GM13977 (cell line): ENCODE measurements at places on chromosomes 6 and 20.

DNA sequence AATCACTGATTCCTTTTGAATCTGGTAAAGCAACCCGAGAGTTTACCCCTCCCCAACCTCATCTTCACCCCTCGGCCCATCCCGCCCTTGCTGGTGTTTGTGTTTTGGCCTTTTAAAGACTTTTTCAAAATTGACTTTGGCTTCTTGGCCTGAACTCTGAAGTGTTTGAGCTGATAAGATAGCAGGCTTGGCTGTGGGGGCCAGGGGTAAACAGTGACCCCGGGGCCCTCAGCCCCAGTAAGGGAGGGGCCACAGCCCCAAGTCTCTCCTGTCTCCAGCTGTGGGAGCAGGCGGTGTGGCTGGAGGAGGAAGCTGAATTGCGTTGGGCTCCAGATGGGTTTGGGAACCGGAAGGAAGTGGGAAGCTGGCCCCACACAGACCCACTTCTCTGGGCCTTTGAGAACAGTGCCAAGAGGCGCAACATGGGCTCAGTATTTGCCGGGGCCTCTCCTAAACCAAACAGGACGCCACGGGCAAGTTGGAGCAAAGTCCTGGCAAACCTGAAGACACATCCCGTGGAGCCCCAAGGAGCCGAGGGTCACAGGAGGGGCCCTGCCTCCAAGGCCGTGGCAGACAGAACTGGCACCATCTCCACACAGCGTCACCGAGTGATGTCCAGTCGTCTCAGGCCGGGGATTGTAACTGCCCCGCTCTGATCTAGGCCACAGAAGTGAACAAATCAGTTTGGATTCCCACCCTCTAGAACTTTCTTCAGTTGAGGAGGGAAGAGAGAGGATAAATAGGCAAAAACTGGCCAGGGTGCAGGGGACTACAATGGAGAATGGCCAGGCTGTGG is 54.3 kb upstream of the PTPN1 start:
- DNase-seq, result no peak

GRCh38 chr6:166688901-166689300 is 61.9 kb upstream of the RPS6KA2 start:
- no peak for DNase-seq

DNA sequence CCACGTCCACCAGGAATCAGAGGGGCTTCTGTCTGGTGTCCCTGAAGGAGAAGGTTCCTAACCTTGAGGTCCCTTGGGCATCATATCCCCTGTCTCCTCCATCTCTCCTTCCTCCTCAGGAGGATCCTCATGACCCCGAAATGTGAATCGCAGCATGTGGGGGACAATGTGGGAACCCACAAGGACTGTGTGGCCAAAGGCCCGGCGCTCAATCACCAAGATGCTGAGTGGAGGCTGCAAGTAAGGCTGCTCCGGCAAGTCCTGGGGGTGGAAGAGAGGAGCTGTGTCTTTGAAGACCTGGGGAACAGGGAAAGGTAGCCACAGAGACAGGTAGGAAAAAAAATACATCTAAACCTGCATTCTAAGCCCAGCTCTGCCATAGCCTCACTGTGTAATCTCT is 36.4 kb upstream of the SPAG4 start:
- DNase-seq, result no peak

- no peak for DNase-seq
Observed at GRCh38 chr6:53302678-53303360, 45.9 kb downstream of the ELOVL5 start.

GRCh38 chr20:63639093-63639975 is 12.4 kb upstream of the GMEB2 start:
- DNase-seq, result no peak

DNA sequence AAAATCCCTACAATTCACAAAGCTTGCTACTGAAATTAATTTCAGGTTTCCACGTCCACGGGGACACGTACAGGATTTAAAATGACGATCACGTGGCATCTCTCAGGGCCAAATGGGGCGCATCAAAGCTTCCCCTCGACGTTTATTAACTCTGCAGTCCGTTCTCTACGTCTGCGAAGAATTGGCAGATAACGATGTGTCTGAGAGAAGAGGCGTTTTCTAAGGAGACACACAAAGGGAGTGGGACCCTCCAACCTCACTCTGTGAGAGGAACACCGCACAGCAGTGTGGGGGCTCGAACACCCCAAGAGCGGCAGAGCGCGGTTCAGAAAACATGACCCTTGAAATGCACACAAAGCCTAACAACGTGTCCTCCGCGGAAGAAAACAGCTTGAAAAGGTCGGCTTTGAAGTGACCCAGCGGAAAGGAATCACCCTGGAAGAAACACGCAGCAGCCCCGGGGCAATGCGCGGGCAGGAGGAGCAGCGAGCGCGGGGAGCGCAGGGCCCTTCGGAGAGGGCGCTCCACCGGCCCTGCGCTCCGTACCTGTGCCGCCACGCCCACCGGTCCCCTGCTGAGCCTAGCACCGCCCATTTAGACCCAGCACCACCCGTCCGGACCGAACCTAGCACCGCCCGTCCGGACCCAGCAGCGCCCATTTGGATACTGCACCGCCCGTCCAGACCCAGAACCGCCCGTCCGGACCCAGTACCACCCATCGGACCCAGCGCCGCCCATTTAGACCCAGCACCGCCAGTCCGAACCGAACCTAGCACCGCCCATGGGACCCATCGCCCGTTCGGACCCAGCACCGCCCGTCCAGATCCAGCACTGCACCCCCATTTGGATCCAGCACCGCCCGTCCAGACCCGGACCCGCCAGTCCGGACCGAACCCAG is 1.1 kb upstream of the AFDN start:
- peak; percentile 73 for DNase-seq

- DNase-seq, result no peak
Observed at GRCh38 chr6:19731282-19731681, 105.9 kb upstream of the ID4 start.

- peak; percentile 72 for DNase-seq
Observed at GRCh38 chr6:32852844-32853540, 512 bp downstream of the TAP1 start.
